ENCODE measurements at places on chromosomes 12 and 14.
A peak's percentile ranks its signal among the peaks of the same experiment; 100 is the strongest.

DNA sequence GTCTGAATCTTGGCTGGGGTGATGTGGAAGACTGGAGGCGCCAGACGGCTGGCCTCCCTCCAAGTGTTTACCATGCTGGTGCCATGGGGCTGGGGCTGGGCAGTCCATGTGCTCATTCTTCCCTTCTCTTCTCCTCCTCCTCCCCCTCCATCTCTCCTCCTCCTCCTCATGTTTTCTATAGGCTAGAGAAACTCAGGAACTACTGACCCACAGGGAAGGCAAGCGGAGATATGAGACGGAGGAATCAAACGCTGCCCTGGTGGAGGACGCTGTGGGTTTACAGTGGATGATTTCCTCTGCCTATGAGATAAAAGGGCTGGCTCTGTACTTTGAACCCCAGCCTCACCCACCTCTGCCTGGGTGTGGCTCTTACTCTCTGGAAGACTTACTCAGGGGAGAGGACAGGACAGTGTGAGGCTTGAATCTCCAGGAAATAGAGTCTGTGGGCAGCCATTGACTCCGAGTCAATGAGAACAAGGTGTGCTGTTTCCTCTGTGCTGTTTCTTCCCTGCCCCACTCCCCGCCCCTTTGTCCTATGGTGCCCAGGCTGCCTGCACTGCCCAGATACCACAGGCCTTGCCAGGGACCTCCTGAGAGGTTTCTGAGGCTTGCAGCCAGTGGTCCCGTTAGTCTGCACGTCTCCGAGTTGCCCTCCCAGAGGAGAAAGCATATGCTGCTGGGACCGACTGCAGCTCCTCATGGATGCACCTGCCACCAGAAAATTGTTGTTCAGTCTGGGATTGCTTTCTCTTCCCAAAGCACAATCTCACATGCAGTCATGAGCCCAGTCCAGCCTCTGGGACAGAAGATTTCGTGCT is 132.6 kb upstream of the ARHGAP5 start:
- peaks cover 50% of the 10 kb centered on the region for H3K4me1 ChIP-seq
- peak; percentile 59 for DNase-seq
- peaks cover 3% of the 10 kb centered on the region for H3K36me3 ChIP-seq
- H3K27me3 ChIP-seq, result no peaks in the 10 kb centered on the region

GRCh38 chr12:111991535-111991934 is 21.4 kb downstream of the TMEM116 start:
- no peak for DNase-seq
- peaks cover 49% of the 10 kb centered on the region for H3K4me1 ChIP-seq
- H3K4me3 ChIP-seq, result no peak overlapping the region

- no peak for DNase-seq
- no peaks in the 10 kb centered on the region for H3K4me1 ChIP-seq
- peaks cover 14% of the 10 kb centered on the region for H3K36me3 ChIP-seq
- H3K4me3 ChIP-seq, result no peak overlapping the region
- H3K27me3 ChIP-seq, result no peaks in the 10 kb centered on the region
- no peak overlapping the region for H3K27ac ChIP-seq
Observed at GRCh38 chr12:112217647-112218046, 92.3 kb downstream of the TRAFD1 start.

DNA sequence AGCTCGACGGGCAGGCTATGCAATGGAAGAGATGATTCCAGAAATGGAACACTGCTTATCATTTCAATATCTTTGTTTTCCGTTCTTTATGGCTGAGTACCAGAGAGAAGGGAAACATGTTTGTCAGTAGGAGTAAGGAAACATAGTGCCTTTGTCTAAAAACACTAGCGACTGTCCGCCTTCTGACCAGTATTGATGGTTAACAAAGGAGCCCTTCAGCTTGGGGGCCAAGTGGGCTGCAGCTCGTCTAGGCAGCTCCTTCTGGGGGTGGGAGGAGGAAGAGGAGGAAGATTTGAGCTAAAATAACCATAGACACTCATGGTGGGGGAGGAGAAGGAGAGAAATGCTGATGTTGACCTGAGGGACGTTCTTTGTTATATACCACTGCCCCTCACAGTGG is 15.0 kb downstream of the COQ5 start:
- no peaks in the 10 kb centered on the region for H3K4me1 ChIP-seq
- H3K4me3 ChIP-seq, result no peak overlapping the region
- DNase-seq, result no peak
- peaks cover 31% of the 10 kb centered on the region for H3K36me3 ChIP-seq
- H3K27ac ChIP-seq, result no peak overlapping the region

DNA sequence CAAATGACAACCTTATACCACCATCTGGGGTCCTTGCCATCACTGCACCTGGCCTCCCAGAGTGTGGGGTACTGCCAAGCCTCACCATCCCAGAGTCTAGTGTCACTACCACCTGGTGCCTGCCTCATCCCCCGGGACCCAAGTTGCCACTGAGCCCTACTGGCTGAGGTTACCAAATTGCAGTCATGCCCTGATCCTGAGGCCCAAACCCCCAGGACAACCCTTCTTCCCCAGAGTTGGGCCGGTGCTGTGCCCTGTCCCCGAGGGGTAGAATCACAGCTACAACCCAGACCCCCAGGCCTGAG is 8.4 kb upstream of the SFSWAP start:
- H3K27ac ChIP-seq, result no peak overlapping the region
- H3K4me3 ChIP-seq, result no peak overlapping the region
- no peaks in the 10 kb centered on the region for H3K36me3 ChIP-seq
- peaks cover 4% of the 10 kb centered on the region for H3K27me3 ChIP-seq
- H3K4me1 ChIP-seq, result peaks cover 10% of the 10 kb centered on the region
